ENCODE measurements at places on chromosomes 12 and 14.

DNA sequence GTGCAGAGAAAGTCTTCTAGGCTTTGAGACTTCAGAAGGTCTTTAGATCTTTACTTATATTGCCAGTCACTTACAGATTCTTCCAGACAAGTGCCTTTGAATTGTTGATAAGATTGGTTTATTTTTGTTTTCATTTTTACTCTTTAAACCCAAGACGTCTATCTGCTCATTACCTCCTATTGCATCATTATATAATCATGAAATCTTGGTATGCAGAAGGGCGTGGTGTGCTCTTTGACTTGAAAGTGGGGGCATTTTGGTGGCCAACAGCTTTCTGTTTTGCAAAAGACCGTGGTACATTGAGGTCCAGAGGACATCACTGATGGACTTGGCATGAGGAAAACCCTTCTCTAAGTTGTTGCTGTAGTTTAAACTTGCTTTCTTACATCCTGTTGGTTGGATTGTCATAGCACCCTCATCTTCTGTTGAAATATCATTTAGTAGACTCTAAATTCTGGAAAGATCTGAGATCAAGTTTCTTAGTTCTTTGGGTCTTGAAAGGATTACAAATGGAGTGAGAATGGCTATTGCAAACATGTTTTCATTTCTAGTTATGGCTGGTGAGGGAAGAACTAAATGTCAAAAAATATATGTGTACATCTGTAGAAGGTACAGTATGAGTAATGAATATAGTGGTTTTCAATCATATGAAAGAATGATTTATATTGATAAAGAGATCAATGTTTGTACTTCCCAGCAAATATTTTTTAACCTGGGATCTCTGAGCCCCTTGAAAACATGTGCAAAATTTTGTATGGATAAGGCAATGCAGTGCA, 441.8 kb downstream of the NRXN3 start:
- no peak for DNase-seq

GRCh38 chr14:55328317-55328716, 57.1 kb downstream of the FBXO34 start:
- no peak for DNase-seq

- DNase-seq = no peak
These were observed 23.6 kb upstream of the OR11G2 start for GRCh38 chr14:20167091-20167490.

GRCh38 chr12:18275981-18276380, 14.7 kb downstream of the PIK3C2G start:
- DNase-seq = peak; percentile 81

- DNase-seq = no peak
These were observed 103.9 kb upstream of the MYL2 start for GRCh38 chr12:111024205-111024801.

DNA sequence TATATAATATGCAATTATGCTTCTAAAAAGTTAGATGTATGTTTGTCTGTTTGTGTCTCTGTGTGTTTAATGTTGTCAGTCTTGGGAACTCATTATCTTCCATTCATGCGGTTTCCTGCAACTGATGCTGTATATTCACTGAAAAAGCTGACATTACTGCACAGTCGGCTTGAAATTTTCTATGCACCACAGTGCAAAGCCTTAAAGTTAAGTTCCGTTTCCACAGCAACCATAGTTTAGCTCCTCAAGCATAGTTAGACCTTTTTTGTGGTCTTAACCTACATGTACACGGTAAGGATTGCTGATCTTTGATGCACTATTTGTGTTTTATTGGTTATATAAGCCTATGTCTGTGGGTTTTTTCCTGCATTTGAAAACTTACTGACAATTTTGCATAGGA, 309.4 kb downstream of the KCNC2 start:
- DNase-seq = no peak

- DNase-seq = peak; percentile 10
These were observed 181.0 kb upstream of the GRIP1 start for GRCh38 chr12:66859751-66860440.

- no peak for DNase-seq
These were observed at the start of gene SLC24A4 for GRCh38 chr14:92323011-92323915. Gene SLC24A4, plus strand, starts transcription at chr14:92323165. Its CDS starts 666 bp downstream, at chr14:92323831.

DNA sequence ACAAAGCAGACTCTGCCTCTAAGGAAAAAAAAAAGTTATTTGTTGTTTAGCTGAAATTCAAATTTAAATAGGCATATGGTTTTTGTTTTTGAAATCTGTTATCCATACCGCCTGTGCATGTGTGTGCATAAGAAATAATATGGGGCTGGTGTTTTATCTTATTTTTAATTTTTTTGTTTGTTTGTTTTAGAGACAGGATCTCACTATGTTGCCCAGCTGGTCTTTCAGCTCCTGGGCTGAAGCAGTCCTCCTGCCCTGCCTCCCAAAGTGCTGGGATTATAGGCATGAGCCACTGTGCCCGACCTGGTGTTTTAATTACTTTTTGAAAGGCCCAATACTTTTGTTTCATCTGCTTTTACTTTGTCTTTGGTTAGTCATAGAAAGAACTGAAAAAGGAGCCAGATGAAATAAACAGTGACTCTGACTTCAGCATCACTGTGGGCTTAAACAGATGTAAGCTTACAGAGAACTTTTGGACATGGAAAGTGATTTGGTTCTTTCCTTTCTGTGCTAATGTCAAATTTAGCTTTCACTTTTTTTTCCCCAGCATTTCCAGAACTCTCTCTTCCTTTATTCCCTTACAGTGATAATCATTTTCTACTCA, 37.2 kb downstream of the SUPT16H start:
- DNase-seq = no peak

DNA sequence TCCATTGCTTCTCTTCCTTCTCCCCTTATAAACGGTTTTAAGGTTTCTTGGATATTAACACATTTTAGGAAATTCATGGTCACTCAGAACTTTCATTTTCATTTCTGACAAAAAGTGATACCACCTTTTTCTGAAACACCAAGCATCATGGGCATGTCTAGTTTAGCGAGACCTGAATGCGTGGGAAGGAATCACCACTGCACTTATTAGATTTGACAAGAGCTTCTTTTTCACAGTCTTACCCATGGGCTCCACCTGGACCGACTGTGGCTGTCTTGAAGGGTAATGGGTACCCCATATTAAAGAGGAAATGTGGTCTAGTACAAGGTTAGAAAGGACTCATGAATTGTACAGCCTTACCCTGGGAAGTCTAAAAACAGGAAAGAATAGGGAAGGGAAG, 95.4 kb downstream of the KCNK10 start:
- no peak for DNase-seq

DNA sequence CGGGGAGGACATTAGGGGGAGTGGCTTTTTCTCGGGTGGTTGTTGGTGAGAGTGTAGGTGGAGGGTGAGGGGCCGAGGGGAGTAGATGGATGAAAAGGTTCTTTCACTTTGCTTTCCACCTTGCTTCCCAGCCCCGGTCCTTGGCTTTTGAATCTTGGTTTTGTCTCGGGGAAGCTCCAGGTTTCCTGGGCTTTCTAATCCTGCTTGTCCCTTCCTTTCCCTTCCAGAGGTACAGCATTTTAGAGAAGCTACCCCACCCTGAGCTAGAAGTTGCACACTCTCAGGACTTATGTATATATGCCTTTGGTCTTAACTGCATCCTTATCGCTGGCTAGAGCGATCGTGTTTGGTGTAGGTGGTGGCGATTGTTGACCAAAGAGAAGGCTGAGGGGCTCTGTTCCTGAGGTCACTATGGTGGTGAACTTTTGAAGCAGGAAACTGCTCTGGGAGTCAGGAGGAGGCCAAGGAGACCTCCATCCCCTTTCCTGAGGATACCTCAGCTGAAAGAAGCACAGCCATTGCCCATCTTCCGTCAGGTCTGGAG, 862 bp downstream of the PIP4K2C start:
- DNase-seq = no peak

DNA sequence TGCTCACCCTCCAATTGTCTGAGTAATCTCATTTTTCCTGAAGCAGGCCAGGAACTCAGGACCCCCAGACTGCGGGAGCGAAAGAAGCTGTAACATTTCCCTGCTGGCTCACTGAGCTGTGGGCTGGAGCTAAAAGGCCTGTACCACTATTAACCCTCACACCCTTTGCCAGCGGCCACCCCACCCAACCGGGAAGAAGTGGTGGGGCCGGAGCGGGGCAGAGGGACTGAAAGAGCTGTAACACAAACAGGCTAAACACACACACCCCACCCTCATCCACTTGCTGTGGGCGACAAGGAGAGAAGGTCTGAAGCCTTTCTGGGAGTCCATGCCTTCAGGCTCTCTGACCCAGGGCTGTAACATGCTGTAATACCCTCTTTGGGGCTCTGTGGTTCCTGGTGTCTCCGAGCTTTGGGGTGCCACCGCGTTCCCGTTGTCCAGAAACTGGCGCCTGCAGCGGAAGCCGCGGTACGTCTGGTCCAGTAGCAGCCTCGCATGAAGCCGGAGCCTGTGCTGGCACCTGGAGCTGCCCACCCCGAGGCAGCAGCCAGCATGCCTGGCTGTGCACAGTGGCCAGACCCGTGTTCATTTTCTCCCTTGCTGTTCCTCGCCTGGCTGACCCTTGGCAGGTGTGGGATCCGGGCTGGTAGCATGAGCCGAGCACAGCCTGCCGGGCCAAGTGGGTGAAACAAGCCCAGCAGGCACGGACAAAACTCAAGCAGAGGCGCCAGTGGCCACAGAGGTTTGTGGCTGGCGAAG, 345.5 kb upstream of the MGAT4C start:
- no peak for DNase-seq

DNA sequence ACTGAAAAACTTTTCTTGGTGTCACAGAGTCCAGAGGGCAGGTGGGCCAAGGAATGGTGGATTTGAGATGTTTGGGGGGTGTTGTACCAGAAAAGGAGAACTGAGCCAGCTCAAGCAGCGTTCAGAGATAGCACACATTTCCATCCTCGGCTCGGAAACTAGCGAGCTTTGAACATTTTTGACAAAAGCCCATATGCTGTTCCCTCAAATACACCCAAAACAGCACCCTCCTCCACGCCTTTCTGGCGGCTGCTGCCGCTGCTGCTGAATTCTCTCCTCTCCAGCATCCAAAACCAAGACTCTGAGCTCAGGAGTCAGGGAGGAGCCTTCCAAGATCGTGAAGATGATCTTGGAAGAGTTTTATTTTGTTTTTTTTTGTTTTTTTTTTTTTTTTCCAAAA, 961 bp downstream of the SRRM4 start:
- DNase-seq = no peak

DNA sequence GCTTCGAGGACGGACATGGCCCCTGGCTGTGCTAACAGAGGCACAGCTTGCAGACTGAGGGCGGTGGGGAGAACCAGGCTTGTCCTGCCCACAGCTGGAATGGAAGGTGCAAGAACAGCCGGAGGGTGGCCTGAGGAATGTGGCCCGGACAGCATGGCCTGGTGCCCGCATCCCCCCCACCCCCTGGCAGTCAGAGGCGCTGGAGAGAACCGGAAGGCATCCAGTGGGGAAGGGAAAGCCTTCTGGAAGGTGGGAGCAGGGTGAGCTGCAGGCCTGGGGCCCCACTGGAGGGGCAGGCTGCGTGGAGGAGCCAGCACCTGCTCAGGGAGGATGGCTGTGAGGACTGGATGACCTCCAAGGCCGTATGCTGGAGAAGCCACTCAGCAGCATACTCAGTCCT, 8.1 kb upstream of the CYP46A1 start:
- no peak for DNase-seq

GRCh38 chr14:59245809-59246295, 57.4 kb downstream of the DAAM1 start:
- no peak for DNase-seq

- no peak for DNase-seq
These were observed 676 bp downstream of the MRPL42 start for GRCh38 chr12:93468008-93468371.

DNA sequence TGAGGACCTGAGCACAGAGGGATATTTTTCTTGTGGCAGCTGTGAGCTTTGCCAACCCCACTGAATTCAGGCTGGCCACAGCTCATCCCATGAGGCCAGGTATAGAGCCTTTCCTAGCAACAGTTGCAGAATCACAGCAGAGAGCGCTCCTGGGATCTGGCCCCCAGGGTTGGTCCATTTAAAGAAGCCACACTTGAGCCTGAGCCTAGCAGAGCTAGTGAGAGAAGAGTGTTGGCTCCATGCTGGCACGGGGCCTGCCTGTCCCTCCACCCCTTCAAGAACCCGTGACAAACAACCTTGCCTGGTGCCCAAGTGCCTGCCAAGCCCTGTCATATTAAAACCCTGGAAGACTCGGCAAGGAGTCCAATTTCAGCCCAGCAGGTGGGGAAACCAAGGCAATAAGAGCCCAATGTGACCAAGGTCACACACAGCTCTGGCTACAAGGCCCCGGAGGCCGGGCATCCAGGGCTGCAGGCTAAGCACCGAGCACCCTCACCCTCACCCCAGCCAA, 91.6 kb downstream of the LRRC74A start:
- DNase-seq = peak; percentile 18

DNA sequence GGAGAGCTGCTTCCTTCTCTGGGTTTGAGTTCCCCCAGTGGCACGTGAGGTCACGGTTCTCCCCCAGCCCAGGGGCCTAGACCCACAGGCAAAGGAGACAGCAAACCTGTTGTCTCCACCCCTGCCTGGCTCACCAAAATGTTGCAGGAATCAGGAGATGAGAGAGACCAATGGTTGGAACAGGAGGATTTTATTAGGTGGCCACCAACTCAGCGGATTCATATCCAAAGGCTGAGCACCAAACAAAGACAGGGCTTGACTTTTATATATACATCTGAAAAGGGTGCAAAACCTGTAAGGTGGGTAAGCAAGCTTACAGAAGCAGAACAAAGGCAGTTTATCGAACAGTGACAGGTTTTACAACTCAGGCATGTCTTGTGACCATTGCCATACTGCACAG, 9.2 kb upstream of the ADAM21 start:
- DNase-seq = no peak

- DNase-seq = no peak
These were observed 149.1 kb downstream of the NTF3 start for GRCh38 chr12:5581019-5581418.

- no peak for DNase-seq
These were observed 33.9 kb downstream of the PHLDA1 start for GRCh38 chr12:75997658-75998057.
